ENCODE measurements at places on chromosomes 5 and 9. TPM values are rescaled to one million over a fixed set of nuclear protein-coding genes. Genes with fewer than 3 reads are reported as not detected.

PKN3 gene
- total RNA-seq = 8.4 TPM

POLR3G gene
- total RNA-seq = 20.4 TPM

TAF11L10 gene
- not detected for total RNA-seq

PLCXD3 gene
- not detected for total RNA-seq

LTC4S gene
- total RNA-seq = 0.55 TPM

ICE1 gene
- total RNA-seq = 34.9 TPM

ANAPC2 gene
- total RNA-seq = 51.8 TPM

SLC25A51 gene
- 38.0 TPM for total RNA-seq

CBY3 gene
- total RNA-seq = 0.55 TPM

SQSTM1 gene
- 132 TPM for total RNA-seq

SLC1A3 gene
- not detected for total RNA-seq

ENHO gene
- total RNA-seq = 0.61 TPM

SERF1A gene
- 11.9 TPM for total RNA-seq

OR2Y1 gene
- not detected for total RNA-seq

MEIKIN gene
- total RNA-seq = not detected

COL23A1 gene
- total RNA-seq = 0.13 TPM

SHC3 gene
- not detected for total RNA-seq

WDR31 gene
- 2.6 TPM for total RNA-seq

SPATA31C1 gene
- total RNA-seq = not detected

C9 gene
- not detected for total RNA-seq
